ENCODE measurements at places on chromosomes 1 and 21.

GRCh38 chr1:192475329-192475728 is 100.2 kb upstream of the RGS1 start:
- no peak for DNase-seq

DNA sequence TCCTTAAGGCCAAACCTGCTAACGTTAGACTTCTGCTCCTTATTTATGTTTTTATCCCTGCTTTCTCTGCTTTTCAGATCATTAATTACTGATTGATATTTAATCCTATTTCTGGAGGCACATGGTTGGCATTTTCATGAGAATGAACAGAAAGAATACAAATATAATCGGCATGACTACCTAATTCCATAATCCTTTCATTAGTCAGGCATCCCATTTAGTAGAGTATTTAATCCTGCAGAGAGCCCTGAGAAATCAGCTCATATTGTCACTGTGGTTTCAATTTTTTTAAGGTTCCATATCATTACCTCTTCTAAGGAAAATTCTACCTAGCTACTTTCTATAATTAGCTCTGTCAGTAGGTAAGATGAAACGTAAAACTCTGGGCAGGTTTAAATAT is 238.8 kb downstream of the NCAM2 start:
- DNase-seq = no peak

DNA sequence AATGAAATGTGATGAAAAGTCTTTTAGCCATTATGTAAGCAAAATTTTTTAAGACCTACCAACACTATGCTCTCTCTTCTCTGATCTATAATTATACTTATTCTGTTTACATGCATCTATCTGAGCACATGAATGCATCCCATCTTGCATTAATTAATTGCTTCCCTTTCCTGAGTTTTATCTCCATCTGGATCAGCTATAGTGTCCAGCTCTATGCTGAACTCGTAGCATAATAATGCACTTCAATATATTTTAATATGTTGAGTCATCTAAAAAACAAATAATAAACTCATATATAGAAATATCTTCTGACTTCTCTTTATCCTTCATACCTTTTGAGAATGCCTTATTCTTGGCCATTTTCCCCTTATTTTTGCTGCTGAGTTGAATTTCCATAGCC is 1097.8 kb downstream of the TTLL7 start:
- DNase-seq = no peak

DNA sequence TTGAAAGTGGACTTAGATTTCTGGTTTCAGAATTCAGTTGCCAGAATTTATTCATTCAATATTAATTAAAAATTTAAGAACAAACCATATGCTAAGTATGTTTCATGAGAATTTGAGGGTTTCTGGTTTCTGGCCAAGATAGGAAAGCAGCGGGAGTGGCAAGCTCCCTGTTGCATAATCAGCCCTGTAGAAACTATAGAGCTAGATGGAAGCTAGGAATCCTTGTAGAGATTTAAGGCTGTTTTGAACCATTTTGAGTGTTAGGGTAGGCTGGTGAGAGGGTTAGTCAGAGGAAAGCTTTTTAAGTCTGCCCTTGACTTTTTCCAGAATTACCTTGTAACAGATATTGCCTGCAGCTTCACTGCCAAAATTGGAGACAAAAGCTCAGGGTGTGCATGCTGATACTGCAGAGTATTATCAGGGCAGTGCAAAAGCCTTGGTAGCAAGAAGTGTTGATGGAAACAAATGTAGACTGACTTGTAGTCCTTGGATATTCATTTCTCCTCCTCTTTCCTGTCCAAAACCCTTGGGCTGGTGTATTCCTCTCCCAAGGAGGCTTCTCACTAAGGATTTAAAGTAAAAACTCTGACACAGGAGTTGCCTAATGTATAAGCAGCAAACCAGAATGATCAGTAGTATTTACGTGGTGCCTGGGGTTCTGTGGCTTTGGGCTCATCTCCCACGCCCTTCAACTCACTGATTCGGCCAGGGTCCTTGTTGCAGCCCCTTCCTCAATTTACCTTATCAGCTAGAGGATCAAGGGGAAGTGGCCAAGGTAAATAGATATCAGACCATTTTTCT is 12.6 kb upstream of the GIPC2 start:
- no peak for DNase-seq

DNA sequence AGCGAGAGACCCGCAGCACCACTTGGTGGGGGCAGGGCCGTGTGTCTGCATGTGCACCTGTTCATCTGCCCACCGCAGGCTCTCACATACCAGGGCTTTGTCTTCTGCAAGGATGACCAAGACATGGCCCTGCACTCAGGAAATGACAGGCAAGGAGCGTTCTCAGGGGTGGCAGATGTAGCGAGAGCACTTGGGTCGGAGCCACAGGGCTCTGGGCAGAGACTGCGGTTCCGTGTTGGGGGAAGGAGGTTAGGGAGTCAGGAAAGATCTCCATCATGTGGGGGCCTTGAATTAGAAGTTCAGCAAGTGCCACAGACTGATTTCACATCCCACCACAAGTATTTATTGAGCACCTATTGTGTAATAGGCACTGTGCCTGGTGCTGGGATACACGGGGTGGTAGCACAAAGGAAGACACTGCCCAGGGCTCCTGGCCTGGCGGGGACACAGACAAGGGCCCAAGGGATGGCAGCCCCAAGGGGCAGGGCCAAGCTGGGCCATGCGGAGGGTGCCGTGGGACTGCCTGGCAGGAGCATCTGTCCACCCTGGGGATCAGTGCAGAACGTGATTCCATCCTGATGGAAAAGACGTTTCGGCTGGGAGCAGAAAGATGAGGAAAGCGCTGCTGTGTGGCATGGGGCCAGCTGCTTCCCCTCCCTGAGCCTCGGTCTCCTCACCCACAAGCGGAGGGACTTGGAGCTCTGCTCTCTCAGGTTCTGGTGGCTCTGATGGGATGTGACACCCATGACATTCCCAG is 11.4 kb upstream of the SPSB1 start:
- peak; percentile 63 for DNase-seq

GRCh38 chr1:59443310-59443709 is 146.4 kb downstream of the FGGY start:
- no peak for DNase-seq

DNA sequence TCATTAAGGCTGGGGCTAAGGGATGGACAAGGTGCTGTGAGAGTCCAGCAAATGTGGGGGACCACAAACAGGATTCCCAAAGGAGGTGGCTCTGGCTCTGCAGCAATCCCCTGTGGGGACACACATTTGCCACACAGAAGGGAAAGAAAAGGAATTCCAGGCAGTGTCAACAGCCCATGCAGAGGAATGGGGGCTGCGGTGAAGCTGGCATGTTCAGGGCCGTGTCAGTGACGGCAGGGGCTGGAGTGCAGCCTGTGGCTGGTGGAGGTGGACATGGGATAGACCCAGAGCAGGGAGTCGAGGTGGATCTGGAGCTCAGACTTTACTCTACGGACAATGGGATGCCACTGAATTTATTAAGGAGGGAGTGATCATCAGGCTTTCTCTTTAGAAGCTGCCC is 183.2 kb downstream of the TRABD2B start:
- no peak for DNase-seq

- DNase-seq = no peak
Observed at GRCh38 chr1:160637821-160638539, 8.9 kb downstream of the SLAMF1 start.

DNA sequence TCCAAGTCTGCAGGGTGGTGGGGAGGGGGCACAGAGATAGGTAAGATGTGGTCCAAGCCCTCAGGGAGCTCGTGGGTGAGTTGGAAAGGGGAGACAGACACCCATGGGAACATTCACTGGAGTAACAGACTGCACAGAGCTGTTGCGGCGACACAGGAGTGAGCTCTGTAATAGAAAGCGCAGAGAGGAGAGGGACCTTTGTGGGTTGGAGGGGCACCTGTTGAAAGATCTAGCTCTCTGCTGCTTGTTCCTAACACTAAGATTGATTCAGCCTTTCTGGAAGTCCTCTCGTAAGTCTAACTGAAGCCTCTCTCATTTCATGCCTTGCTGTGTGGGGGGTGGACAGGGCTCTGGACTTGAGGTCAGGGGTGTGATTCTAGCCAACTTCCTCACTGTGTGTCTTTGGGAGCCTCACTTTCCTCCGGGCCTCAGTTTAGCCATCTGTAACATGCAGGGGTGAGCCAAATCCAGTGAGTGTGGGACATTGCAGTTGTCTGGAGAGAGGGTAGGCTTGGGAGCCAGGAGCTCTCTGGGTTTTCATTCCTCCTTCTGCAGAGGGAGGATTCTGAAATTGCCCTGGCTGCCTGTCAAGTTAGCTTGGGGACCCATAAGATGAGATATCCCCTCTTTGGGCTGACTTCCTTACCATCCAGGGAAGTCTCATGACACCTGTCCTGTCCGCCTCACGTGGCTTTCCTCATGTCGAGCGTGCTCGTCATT is 2.0 kb upstream of the ACOT11 start:
- no peak for DNase-seq

DNA sequence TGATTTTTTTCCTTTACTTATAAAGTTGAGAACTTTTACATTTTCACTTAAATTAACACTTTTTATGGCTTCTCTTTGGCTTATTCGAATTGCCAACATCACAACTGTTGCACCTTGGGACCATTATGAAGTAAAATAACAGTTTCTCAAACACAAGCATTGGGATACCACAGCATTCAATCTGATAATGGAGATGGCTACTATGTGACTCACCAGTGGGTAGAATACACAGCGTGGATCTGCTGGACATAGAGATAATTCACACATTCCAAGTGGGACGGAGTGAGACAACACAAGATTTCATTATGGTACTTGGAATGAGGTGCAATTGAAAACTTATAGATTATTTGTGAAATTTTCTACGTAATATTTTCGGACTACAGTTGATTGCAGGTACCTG is 68.0 kb downstream of the ADAMTS1 start:
- no peak for DNase-seq

DNA sequence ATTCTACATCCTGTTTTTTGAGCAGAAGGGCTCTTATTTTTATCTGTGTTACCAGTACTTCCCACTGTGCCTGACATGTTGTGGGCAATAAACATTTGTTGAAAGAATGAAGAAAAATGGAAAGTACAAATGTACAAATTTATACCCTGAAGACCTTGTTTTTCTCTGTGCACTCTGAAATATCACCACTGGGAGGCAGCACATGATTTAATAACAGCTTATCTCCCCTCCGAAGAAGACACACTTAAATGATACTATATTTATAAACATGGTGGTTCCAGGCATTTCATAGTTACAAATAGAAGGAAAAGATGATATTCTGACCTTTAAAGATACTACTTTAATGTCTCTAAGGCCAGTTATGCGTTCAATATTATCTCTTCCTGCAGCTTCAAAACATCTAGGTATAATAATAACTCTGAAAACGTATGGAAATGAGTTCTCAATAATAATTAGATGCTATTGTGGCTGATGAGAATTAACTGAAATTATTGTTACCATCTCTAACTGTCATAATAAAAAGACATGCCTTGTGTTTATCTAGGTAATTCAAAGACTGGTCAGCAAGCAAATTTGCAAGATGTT is 12.8 kb downstream of the DYNLT5 start:
- peak; percentile 66 for DNase-seq

- DNase-seq = peak; percentile 58
Observed at GRCh38 chr1:244672946-244673682, 20.2 kb downstream of the DESI2 start.

DNA sequence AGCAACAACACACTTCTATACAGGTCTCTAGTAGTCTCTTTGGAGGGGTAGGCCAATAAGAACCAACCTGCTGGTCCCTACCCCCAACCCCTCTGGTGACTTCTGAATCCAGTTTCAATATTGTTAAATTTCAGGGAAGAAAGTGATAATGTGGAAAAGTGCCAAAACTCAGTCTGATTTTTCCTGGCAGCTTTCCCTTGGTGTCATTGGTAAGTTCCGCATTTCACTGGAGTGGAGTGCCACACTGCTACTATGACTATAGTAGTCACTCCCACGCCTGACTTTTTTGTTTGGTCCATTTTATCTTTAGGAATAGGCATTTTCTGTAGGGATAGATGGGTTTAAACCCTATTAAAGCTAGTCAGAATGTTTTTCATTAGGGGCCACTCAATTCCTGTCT is 5.7 kb upstream of the ARID1A start:
- DNase-seq = no peak

GRCh38 chr1:40185951-40186864 is 25.0 kb downstream of the RLF start:
- DNase-seq = peak; percentile 44

- DNase-seq = peak; percentile 50
Observed at GRCh38 chr1:54671985-54672608, 30.5 kb downstream of the MROH7 start.

GRCh38 chr21:25735646-25736597 is 1.1 kb downstream of the GABPA start:
- peak; percentile 76 for DNase-seq

DNA sequence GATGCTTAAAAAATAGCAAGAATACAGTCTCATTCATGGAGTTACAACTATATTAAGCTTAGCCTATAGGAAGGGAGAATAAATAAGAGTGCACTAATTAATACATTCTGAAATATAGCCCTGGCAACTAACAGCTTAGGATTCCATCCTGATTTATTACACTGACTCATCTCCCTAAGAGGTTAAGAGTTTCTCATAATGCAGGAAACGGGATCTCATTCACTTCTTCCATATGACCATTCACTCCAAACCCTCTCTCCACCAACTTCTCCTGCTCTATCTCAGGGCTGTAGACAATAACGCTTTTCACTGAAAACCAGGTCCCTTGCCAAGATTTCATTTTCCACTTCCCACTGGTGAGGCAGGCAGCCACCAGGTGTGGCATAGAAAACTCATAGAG is 168.5 kb upstream of the PLD5 start:
- DNase-seq = peak; percentile 2

- peak; percentile 69 for DNase-seq
Observed at GRCh38 chr1:61202854-61203598, 120.7 kb downstream of the NFIA start.

- DNase-seq = no peak
Observed at GRCh38 chr1:205595861-205596260, 36.0 kb downstream of the ELK4 start.

GRCh38 chr1:1543706-1544099 is 3.3 kb upstream of the TMEM240 start:
- DNase-seq = no peak

- DNase-seq = peak; percentile 22
Observed at GRCh38 chr1:246435421-246436041, 71.5 kb downstream of the SMYD3 start.

DNA sequence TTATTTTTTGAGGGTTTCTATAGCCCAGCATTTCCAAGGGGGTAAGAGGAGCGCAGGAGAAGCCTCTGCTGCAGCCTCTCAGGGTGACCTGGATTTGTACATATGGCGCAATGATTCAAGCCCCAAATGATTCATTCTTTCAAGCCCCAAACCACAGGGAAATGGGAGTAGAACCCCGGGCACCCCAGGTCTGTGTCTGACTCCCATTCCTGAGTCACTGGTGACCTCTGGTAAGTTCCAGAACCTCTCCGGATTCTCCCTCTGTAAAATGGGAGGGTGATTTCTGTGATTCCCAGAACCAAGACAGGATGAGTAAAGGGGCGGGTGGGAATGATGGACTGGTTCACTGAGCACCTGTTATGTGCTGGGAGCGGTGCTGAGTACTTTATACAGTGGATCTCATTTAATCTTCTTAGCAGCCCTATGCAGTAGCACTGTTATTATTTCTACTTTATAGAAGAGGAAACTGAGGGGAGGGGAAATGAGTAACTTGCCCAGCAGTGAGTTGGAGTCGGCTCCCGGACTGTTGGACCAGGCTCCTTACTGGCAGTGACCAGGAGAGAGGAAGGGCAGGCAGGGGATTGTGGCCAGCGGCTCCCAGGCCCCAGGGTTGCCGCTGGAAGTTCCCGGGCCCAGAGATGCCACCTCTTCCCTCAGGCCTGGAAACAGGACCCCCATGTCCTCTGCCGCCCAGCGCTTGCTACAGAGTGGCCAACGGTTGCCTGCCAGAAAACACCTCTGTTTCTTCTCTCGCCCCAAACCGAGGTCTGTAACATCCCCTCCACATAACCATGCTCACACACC is 20.3 kb upstream of the SLC26A9 start:
- peak; percentile 96 for DNase-seq

- DNase-seq = no peak
Observed at GRCh38 chr1:2300851-2301606, 72.9 kb downstream of the SKI start.

Measured in fibroblast of mammary gland (primary cell).